NCI-H1694 (cell line): ENCODE measurements at places on chromosomes 12 and 14.

DNA sequence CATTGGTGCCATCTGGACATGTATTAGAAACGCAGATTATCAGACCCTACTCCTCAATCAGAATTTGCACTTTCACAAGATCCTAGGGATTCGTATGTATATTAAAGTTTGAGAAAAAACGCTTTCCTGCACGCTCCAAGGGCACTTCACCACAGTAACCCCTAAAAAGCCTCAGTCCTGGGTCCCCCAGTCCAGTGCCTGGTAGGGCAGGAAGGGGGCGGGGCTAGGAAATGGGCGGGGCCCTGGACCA lies 369 bp downstream of the DEPDC4 start:
- DNase-seq: no peak

- DNase-seq: no peak
Measured at GRCh38 chr12:121392325-121392716, 7.6 kb upstream of the RNF34 start.

DNA sequence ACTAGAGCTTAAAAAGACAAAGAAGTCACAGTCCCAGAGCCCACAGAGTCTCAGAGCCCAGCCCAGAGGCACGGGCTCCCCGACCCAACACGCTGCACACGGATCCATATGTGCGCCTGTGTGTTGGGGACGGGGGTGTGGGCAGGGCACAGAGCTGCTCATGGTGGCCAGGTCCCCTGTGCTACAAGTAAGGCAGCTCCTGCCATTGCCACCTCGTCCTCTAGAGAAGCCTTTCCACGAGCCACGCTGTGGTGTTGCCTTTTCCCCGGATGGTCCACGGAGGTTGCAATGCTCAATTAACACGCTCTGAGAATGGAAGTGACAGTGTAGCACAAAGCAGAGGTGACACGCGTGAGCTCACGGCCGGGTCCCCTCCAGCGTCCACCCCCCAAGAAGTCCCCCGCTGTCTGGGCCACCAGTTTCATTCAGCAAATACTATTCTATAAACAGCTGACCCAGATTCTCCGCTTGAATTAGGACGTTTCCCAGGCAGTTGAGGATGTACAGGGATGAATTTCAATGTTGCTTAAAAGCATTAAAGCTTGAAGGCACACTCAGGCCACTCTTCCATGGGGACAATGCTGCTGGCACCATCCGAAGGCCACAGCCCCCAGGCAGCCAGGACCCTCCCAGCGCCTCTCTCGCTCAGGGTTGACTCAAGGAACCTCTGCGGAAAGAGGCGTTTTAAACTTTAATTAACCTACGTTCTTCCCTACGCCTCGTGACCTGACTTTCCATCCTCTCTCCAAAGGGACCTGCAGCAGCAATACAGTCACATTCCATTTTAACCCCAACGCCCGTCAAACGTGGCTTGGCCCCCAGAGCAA lies 22.7 kb upstream of the EIF5 start:
- DNase-seq: no peak

DNA sequence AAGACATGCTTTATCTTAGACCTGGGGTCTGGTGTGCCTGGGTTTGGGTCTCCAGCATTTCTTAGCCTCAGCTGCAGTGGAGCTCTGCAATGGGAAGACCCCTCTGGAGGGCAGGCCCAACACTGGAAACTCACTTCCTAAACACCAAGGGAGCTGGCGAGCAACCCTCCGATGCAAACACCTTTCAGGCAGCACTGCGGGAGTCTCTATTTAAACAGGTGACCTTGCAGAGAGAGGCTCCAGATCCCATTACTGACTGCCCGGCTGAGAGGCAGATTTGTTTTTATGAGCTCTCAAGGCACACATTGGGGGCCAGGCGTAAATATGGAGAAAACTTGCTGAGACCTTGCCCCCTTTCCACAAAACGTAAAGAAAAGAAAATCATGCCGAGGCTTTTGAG lies 195.5 kb downstream of the PAX9 start:
- DNase-seq: no peak

DNA sequence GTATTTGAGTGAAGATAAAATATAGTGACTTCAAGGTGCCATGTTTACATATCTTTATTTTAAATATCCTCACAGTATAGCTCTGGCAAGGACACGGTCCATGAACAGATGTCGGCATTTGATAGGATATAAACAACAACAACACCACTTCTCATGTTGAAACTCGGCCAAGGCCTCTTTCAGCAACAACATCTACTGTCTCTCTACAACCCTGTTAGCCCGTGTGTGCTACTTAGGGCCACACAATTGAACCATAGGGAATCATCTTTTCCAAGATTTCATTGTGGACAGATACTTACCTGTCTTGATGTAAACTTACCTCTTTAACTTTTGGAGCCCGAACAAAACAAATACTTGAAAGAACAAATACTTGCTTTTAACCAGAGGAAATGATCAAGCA lies 168.7 kb upstream of the SSTR1 start:
- peak; percentile 65 for DNase-seq

- DNase-seq: peak; percentile 84
Measured at GRCh38 chr14:51979088-51979709, 10.1 kb upstream of the RTRAF start.

GRCh38 chr14:95330591-95331370 lies 11.1 kb upstream of the CLMN start:
- DNase-seq: no peak

- no peak for DNase-seq
Measured at GRCh38 chr12:92551853-92552397, 150.9 kb upstream of the PLEKHG7 start.

DNA sequence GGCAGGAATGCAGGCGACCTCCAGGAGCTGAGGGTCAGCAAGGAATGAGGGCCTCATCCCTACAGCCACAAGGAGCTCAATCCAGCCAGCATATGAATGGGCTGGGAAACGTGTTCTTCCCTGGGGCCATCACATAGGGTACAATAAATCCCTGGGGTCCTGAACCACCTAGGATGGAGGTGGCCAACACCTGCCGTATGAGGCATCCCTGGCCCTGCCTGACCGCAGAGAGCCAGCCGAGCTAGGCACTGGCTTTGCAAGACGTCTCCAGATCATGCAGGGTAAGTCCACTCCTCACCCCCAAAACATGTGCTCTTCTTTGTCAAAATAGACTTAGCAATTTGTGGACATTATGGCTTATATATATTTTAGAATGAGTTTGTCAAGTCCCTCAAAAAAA lies 303.7 kb upstream of the DIO3 start:
- no peak for DNase-seq

GRCh38 chr12:24561882-24562770 lies 386.8 kb downstream of the BCAT1 start:
- DNase-seq: peak; percentile 16

- no peak for DNase-seq
Measured at GRCh38 chr14:28778138-28779117, 11.8 kb downstream of the FOXG1 start.

GRCh38 chr12:81296556-81297305 lies 218.9 kb downstream of the ACSS3 start:
- DNase-seq: no peak

GRCh38 chr14:65472189-65472588 lies 59.7 kb downstream of the FUT8 start:
- no peak for DNase-seq

GRCh38 chr12:108618079-108618952 lies 15.4 kb downstream of the SELPLG start:
- DNase-seq: peak; percentile 64

GRCh38 chr12:11795192-11795912 lies 145.9 kb downstream of the ETV6 start:
- DNase-seq: no peak

GRCh38 chr12:63869656-63870055 lies 25.2 kb downstream of the SRGAP1 start:
- DNase-seq: no peak

- no peak for DNase-seq
Measured at GRCh38 chr14:75875958-75876357, 105.8 kb downstream of the TGFB3 start.

DNA sequence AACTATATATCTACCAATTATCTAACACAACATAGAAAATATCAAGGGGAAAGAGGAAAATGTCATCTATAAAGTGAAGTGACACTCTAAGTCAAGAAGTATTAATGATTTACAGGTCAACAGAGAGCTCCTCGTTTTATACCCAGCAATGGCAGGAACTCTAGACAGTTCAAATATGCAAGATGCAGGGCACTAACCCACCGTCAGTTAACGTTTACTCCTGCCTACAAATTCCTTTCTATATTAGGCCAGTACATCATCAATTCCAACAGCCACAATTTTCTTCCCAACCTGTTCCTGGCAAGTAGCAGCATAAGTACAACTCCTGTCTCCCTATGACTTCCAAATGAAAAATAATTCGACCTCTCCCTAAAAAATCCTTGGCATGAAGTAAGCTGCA lies 9.0 kb upstream of the KANSL2 start:
- no peak for DNase-seq

- DNase-seq: no peak
Measured at GRCh38 chr14:101062601-101063000, 159.1 kb upstream of the RTL1 start.

- no peak for DNase-seq
Measured at GRCh38 chr12:101470939-101471338, 4.2 kb upstream of the SPIC start.

DNA sequence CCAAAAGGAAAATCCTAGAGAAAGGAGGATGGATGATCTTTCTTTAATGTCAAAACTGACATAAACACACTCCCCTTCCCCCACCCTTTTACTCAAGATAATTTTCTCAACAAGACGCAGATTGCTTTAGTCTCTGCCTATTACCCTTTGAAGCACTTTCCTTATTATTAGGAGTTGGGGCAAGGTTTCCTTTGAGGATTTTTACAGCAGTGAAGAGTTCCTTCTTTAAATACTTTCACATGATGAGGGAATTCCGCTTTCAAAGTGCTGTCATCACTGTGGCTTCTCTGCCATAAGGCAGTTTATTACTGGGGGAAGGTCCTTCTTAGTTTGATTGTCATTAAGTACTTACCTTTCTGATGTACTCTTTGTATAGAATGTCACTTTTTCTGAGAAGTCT lies 172.1 kb downstream of the MSRB3 start:
- DNase-seq: no peak

DNA sequence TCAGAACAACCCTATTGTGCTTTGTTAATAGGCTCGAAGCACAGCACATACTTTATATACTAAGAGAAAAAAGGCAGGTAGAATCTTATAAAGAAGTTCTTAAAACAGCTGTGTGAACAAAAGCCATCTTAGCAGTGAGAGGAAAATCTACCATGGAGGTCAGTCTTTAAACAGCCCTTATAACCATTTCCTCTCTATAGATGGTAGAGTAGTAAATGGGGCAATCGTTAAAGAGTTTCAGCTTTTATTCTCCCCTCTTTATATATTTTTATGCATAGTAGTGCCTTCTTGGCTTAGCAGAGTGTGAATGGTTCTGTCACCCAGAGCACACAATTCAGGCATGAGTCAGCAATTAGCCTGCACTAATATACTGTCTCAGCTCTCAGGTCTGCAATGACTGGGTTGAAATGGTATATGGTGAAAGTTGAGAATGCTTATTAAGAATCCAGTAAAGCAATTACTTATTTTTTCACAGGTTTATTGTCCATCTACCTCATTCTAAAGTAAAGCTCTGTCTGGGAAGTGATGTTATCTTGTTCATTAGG lies 305.0 kb downstream of the NELL2 start:
- DNase-seq: no peak

- no peak for DNase-seq
Measured at GRCh38 chr12:115584156-115584555, 693.3 kb downstream of the MED13L start.

DNA sequence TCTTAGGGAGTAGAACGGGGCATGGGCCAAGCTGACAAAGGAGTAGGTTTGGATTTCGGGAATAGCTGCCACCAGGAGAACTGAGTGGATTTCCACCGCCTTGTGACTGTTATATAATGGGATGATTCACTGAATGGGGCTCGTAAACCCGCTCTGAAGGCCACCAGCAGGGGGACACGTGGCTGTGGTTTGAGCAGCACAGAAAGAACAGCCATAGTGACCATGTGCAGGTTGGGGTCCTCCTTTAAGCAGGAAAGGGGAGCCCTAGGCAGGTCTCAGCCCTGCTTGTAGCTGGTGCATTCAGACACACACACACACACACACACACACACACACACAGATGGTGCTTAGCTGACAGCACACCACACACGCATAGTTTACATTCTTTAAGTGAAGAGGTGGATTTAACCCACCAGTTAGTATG lies 8.6 kb upstream of the ASB2 start:
- DNase-seq: peak; percentile 23

GRCh38 chr12:108304633-108305032 lies 34.5 kb downstream of the CMKLR1 start:
- no peak for DNase-seq

DNA sequence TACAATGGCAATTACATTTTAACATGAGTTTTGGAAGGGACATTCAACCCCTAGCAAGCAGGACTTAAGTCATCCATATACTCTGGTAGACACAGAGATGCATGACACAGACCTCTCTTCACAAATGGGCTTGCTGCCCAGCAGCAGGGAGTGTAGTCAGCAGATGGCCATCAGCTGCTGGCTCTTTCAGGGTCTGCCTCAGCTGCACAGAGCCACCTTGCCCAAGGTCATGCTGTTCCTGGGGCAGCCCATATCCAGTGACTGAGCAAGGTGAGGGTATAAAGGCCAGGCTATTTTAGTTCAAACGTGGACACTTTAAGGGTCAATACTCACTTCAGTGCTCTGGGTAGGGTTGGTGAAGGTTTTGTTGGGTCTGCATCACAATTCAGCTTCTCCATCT lies 58.3 kb upstream of the JDP2 start:
- peak; percentile 35 for DNase-seq

DNA sequence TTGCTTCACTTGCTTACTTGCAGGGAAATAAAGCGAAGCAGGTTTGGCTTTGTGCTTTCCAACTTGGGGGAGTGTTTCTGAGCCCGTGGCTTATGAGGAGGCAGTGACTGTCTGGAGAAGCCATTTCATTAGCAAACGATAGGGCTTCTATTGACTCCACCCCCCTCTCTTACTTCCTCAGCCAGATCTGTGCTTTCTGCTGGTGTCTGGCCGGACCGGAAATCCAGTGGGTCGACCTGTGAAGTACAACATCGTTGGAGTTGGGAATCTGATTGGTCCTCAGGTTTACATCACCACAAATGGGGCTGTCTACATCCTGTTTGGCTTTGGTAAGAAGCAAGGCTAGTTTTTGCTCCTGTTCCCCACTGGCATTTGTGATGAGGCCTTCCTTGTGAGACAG lies 22.3 kb downstream of the FAM234B start:
- no peak for DNase-seq

GRCh38 chr14:101224356-101225156 lies 321.0 kb upstream of the RTL1 start:
- no peak for DNase-seq

GRCh38 chr14:30115756-30116155 lies 188.1 kb upstream of the PRKD1 start:
- no peak for DNase-seq

DNA sequence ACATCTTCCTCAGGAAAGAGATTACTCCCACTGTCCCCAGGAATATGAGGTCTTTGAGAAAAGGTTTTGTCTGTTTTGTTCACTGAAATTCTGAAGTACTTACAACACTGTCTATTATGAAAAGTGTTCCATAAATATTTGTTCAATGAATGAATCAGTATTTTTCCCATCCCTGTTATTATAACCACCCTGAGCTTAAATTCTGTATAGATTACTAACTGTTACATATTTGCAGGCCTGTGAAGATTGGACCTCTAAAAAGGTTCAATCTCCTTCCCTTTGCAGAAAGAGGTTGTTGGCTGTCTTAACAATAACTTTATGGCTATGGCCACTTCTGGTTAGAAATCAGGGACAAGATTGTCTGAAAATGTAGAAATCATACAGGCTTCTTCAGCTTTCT lies 174.5 kb upstream of the NPAS3 start:
- no peak for DNase-seq
